ENCODE measurements at places on chromosomes 2 and 18. TPM values are rescaled to one million over a fixed set of nuclear protein-coding genes. Genes with fewer than 3 reads are reported as not detected.

The PTRHD1 gene
- 14.7 TPM for total RNA-seq

The NT5DC4 gene
- total RNA-seq, result not detected

The KCNS3 gene
- 16.9 TPM for total RNA-seq

The SLC5A7 gene
- not detected for total RNA-seq

The CTAGE1 gene
- not detected for total RNA-seq

The ERICH2 gene
- 0.85 TPM for total RNA-seq

The LRATD1 gene
- total RNA-seq, result 3.0 TPM

The ZNF892 gene
- total RNA-seq, result 8.5 TPM

The ID2 gene
- total RNA-seq, result 95.8 TPM

The ACTR3 gene
- 173 TPM for total RNA-seq

The NIFK gene
- 35.7 TPM for total RNA-seq

The INHBB gene
- total RNA-seq, result 37.4 TPM

The RGPD4 gene
- 0.40 TPM for total RNA-seq

The DPP4 gene
- 11.8 TPM for total RNA-seq

The GPBAR1 gene
- 0.94 TPM for total RNA-seq

The IL36A gene
- total RNA-seq, result not detected

The RTP5 gene
- not detected for total RNA-seq

The TEX44 gene
- not detected for total RNA-seq

The EXOC6B gene
- total RNA-seq, result 49.9 TPM

The ALK gene
- 0.18 TPM for total RNA-seq

The GKN1 gene
- not detected for total RNA-seq

The CYRIA gene
- total RNA-seq, result 16.7 TPM

The TUBB8B gene
- not detected for total RNA-seq

The ATP8B1 gene
- total RNA-seq, result 10.5 TPM

The SERPINB10 gene
- total RNA-seq, result not detected

Measured in sciatic nerve (tissue), 2 donors.